T-helper 17 cell (primary cell): ENCODE measurements at places on chromosomes 2 and 18. TPM values are rescaled to one million over a fixed set of nuclear protein-coding genes. Genes with fewer than 3 reads are reported as not detected.

The KCNK3 gene
- total RNA-seq = not detected

The ASPRV1 gene
- total RNA-seq = 1.7 TPM

The GCG gene
- not detected for total RNA-seq

The SP140 gene
- total RNA-seq = 67.2 TPM

The STPG4 gene
- 0.21 TPM for total RNA-seq

The SKA1 gene
- total RNA-seq = 0.39 TPM

The MRO gene
- not detected for total RNA-seq

The DTNA gene
- not detected for total RNA-seq

The NOSTRIN gene
- total RNA-seq = not detected

The ALPP gene
- 0.45 TPM for total RNA-seq

The NYAP2 gene
- total RNA-seq = not detected
